Stimulated activated CD4-positive, alpha-beta T cell treated with anti-CD3 and anti-CD28 coated beads, Interleukin-15, amount 100 ng/mL, for 48 hours (primary cell): ENCODE measurements at places on chromosomes 16 and 17.

DNA sequence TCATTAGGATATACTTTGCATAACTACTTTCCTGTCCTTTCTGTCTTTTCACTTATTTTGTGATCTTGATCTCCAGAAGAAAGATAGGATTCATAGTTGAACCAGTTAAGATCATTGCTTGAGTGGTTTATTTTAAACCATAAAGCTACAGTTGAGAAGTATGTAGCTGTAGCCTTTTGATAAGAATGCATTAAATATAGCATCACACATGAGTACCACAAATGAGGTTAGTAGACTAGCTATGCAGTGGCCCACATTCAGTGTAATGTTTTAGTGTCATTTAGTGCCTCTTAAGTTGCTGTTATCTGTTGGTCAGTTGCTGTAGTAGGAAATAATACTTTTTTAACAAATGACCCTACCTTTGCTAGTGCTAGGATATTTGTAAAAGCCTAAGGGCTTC lies 1.3 kb downstream of the NLK start:
- no peak for DNase-seq

DNA sequence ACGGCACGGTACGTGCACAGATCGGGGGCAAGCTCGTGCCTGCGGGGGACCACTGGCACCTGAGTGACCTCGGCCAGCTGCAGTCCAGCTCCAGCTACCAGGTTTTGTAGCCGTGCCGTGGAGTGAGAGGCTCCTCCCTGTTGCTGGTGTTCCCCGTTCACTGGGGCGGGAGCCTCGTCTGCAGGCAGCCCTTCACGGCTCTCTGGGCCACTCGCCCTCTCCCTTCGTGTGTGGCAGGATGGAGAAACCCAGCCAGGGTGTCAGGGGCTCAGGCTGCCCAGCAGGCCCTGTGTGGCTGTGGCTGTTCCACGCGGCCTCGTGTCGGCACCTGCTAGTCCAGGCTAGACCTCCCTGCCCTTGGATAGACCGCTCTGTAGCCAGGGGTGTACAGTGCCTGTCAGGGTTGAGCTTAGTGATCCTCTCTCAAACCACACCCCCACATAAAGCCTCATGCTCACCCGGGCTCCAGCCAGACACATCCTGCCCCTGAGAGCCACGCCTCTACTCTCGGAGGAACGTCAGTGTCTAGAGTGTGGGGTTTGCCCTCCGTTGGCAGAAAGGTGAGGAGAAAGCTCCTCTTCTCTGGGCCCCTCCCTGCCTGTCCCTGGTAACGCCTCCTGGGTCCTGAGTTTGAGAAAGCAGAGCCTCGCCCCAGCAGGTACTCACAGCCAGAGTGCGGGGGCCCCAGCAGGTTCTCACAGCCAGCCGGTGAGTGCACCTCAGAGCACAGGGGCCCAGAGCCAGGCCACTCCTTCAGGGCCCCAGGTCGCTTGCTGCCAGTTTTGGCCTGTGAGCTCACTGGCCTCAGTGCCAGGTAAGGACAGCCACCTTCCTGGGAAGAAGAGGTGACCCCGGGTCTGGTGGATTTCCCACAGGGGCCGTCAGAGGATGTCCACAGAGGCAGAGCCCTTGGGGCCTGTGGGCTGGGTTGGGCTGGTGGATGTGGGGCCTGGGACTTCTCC lies 27.7 kb downstream of the NME3 start:
- no peak for DNase-seq

DNA sequence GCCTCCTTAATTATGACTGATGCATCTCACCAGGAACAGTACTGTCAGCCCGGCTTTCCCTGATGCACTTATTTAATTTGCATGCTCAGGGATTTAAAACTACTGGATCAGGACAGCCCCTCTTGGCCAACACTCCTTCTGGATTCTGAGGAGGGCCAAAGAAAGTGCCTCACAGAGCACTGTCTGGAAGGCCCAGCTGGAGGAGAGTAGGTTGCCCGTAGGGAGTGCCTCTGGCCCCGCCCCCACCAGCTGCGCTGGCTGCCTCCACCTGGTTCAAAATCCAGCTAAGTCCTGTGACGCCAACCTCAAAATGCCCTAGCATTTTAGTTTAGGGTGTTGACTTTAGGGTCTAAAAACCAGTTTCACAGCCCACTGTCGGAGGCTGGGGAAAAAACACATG lies 49.4 kb upstream of the SREBF1 start:
- DNase-seq: no peak

- no peak for DNase-seq
Measured at GRCh38 chr17:67629971-67630320, 87.8 kb upstream of the NOL11 start.

DNA sequence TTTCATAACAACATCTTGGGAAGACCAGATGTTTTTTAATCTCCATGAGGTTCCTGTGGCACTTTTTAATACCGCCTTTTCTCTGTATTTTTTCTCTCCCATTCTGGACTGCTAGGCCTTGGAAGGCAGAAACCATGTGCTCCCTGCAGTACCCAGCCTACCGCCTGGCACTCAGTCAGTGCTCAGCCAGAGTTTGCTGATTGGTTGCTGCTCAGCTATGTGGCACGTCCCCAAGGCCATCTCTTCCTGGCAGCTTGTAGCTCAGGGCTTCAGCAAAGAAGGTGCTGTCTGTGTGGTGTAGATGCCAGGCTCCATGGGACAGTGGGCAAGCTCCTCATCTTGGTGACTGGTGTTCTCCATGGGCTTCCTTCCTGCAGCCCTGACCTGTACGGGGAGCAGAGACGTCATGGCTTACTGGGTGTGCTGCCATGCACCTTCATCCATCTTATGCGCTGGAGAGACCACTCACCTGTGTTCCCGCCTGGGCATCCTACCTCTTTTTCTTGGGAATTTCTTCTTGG lies 86.7 kb downstream of the CLEC16A start:
- DNase-seq: no peak

DNA sequence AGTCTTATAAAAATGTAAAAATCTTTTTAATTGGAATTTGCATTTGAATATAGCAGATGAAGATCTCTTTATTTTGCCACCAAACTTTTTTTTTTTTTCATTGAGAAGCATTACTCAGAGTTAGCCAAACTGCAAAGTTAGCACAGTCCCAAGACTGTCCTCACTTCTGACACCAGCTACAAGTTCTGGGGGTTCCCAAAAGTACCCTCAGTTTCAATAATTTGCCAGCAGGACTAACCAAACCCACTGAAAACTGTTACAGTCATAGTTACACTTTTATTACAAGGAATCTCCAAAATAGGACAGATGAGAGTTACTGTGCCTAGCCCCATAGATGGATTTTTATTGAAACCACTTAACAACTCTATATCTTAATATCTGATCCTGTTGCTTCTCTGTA lies 144.1 kb downstream of the CHD9 start:
- DNase-seq: no peak

GRCh38 chr17:44473367-44473766 lies 29.8 kb downstream of the GPATCH8 start:
- DNase-seq: no peak

DNA sequence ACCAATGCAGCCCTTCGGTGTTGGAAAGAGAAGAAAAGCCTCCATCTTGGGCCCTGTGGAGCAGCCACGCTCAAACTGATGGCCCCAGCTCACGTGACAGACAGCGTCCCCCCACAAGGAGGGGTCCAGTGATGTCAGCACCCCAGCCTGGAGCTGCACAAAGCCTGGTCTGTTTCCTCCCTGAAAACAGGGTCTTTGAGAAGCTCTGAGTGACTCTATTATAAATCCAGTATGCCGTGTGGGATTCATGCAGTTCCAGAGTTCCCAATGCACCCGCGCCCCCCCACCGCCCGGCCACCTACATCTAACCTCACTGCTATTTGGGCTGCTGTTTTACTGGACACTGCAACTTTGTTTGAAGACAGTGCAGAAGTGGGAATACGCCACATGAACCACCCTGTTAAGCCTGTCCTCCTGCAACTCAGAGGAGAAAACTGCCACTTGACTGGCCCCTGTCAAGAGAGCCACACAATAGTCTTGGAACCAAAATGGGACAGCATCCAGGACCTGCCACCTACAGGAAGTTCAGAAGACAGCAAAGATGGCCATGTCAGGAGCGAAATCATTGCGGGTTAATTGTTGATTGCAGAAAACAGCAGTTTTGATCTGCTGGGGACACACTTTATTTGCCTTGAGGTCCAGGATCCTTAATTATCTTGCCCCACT lies 33.1 kb downstream of the PMP22 start:
- DNase-seq: no peak

- no peak for DNase-seq
Measured at GRCh38 chr17:63196772-63197335, 230.8 kb downstream of the TANC2 start.

DNA sequence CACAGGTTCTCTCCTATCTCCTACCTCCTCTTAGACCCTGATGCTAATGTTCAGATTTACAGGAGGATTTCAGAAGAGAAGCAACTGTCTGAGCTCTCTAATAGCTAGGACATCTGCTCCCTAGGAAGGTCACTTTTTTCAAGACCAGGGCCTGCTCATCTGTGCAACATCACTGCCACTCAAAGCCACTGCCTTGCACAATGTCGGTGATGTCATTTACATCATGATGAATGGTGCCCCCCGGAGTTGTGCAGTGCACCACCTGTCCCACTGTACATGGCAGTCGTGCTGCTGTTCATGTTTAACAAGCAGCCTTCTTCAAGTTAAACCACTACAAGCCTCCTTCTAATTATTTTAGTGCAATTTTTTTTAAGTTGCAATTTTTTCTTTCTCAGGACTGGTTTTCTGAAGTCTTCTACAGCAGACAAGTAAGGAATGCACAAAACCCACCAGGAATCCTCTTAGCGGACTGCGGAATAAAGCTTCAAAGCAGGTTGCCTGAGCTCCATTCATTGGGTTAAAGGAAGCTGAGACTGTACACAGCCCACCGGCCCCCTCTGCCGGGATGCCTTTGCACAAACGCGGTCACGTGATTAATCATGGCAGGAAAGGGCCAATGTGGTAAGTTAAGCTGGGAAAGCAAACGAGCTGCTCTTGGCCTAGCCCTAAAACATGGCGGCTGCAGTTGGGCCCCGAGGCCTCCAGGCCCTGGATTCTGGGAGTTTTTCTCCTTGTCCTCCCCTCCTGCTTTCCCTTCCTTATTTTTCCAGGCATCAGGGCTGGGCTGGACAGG lies 74.1 kb downstream of the MYH11 start:
- DNase-seq: no peak

DNA sequence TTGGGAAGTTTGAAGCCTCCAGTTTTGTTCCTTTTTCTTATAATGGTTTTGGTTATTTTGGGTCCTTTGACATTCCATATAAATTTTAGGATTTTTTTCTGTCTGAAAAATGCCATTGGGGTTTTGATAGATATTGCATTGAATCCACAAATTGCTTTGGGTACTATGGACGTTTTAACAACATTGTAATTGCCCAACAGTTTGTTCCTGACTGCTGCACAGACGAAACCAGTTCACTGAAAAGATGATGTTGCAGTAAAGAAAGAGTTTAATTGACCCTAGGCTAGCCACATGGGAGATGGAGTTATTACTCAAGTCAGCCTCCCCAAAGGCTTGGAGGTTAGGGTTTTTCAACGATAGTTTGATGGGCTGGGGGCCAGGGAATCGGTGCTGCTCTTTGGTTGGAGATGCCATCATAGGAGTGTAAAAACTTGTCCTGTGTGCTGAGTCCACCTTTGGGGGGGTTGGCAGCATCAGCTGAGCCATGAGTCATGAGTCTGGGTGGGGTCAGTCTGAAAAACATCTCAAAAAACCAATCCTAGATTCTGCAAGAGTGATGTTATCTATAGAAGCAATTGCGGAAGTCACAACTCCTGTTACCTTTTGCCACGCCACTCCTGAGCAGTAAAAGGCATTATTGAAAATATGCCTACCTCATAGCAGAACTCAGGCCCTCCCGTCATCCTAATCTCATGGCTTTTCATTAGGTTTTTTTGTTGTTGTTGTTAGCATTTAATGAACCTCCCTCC lies 2.7 kb upstream of the PRSS41 start:
- DNase-seq: no peak

DNA sequence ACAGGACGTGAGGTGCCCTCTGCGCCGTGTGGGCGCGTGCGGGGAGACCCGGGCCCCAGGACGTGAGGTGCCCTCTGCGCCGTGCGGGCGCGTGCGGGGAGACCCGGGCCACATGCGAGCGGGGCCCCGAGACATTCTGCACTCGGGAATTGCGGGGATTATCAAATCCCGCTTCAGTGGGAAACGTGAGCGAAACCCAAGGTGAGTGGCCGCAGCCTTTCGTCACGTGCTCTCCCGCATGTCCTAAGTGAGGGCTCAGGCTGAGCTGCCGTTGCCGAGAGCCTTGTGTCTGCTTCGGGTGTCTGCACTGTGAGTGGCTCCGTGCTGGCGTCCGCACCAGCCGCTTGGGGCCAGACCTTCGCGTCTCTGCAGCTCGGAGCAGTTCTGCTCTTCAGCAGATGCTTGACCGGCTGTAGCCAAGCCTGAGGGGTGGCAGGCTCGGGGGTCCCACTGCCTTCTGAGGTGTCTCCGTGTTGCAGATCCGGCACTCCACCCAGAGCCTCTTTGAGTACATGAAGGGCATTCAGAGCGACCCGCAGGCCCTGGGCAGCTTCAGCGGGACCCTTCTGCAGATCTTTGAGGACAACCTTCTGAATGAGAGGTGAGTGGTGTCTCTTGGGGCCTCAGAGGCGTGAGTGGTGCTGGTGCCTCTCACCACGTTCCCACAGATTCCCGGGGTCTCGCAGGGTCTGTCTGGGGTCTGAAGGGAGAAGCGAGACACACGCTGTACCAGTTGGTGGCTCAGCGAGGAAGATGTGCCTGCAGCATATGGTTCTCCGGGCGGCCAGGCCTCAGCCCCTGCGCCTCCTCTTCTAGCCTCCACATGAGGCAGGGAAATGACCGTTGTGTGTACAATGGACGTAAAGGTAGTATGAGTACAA lies 90.5 kb upstream of the ZNF750 start:
- no peak for DNase-seq

DNA sequence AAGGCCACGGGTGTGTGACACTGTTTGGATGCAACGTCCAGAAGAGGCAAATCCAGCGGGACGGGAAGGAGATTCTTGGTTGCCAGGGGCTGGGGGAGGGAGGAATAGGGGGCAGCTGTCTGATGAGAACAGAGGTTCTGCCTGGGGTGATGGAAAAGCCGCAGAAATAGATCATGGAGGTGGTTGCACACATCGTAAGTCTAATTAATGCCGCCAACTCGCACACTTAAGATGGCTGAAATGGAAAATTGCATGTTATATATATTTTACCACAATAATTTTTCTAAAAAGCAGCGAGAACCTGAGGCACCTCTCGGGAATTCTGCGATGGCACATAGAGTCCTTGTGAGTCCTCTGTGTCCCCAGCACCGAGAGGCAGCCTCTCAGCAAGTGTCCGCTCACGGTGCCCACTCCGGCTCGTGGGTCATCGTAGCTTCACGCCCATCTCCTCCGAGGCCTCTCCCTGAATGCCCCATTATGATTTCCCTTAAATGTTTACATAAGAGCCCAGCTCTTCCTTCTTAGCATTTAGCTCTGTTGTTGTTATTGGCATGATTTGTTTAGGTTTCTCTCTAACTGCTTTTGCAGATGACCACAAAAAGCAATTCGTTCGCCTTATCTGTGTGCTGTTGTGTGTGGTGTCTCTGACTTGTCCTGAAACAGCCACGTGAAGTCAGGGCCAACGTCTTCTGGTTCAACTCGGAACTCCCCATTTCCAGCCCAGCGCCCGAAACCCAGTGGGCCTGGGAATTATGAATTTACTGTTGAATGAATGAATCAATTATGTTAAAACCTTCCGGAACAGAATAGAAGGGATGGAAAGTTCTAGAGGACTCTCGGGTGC lies 7.7 kb downstream of the WFDC1 start:
- DNase-seq: no peak

- DNase-seq: no peak
Measured at GRCh38 chr16:3475604-3476375, 19.5 kb downstream of the C16orf90 start.
